ENCODE measurements at places on chromosomes 2 and 18.

- no peak overlapping the region for H3K4me3 ChIP-seq
- no peaks in the 10 kb centered on the region for H3K27me3 ChIP-seq
- peak; percentile 49 for DNase-seq
- H3K4me1 ChIP-seq: peaks cover 9% of the 10 kb centered on the region
- no peak overlapping the region for H3K27ac ChIP-seq
These were observed 141.3 kb upstream of the ID2 start for GRCh38 chr2:8540552-8541055.

DNA sequence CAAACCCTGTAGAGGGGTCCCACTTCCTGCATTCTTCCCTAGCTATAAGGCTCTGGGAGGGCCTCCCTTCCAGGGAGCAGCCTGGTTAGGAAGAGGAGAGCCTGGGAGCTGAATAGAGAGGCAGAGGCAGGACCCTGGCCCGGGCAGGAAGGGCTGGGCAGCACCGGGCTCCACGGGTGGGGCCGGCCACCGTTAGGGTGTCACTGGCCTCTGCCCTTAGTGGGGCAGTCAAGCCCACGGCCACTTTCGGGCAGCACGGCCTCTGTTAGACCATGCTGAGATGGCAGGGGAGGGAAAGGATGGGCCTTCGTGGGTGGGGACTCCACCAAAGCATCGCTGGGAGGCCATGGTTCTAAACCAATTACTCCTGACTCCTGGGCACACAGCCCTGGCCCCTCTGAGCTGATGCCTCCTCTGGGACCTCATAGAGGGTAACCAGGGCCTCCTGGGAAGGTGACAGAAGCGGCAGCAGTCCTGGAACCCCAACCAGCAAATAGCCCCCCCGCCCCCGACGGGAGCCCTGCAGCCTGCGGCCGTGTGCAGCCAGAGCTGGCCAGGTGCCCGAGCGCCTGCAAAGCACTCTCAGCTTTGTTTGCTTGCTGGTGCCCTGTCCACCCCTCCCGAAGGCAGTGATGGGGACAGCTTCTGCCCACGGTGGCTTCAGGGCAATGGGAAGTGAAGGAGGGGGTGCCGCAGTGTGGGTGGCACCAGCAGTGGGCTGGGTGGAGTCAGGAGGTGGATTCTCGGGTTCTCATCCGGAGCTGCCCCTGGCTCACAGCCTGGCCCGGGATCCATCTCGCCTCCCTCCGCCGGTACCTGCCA lies 16.3 kb upstream of the HPCAL1 start:
- H3K4me1 ChIP-seq: peaks cover 7% of the 10 kb centered on the region
- H3K27me3 ChIP-seq: no peaks in the 10 kb centered on the region
- DNase-seq: peak; percentile 71

- no peak overlapping the region for H3K27ac ChIP-seq
- H3K4me3 ChIP-seq: no peak overlapping the region
These were observed 506.7 kb downstream of the CMPK2 start for GRCh38 chr2:6358985-6359384.

- no peak overlapping the region for H3K4me3 ChIP-seq
- no peaks in the 10 kb centered on the region for H3K4me1 ChIP-seq
- no peak for DNase-seq
- no peaks in the 10 kb centered on the region for H3K36me3 ChIP-seq
These were observed 72.0 kb downstream of the POLE4 start for GRCh38 chr2:75030218-75031009.

- no peak for DNase-seq
- H3K36me3 ChIP-seq: no peaks in the 10 kb centered on the region
- no peaks in the 10 kb centered on the region for H3K27me3 ChIP-seq
- H3K4me3 ChIP-seq: no peak overlapping the region
- peaks cover 13% of the 10 kb centered on the region for H3K4me1 ChIP-seq
These were observed 104.9 kb upstream of the APCDD1 start for GRCh38 chr18:10349561-10349960.

Measured in tibial artery (tissue), 4 donors.